ENCODE measurements at places on chromosomes 1 and 21. TPM values are rescaled to one million over a fixed set of nuclear protein-coding genes. Genes with fewer than 3 reads are reported as not detected.

Gene SHE
- polyA plus RNA-seq, result 0.03 TPM

Gene B4GALT3
- 31.3 TPM for polyA plus RNA-seq

Gene EYA3
- 8.6 TPM for polyA plus RNA-seq

Gene RAP1GAP
- polyA plus RNA-seq, result 0.67 TPM

Gene DTL
- 7.6 TPM for polyA plus RNA-seq

Gene LCA5L
- polyA plus RNA-seq, result 2.4 TPM

Gene PDC
- 0.94 TPM for polyA plus RNA-seq
